ENCODE measurements at places on chromosomes 3 and 15. TPM values are rescaled to one million over a fixed set of nuclear protein-coding genes. Genes with fewer than 3 reads are reported as not detected.

The PP2D1 gene
- total RNA-seq = not detected

The VIPR1 gene
- 31.7 TPM for total RNA-seq

The SH2D7 gene
- total RNA-seq = not detected

The PPM1L gene
- total RNA-seq = 6.8 TPM

The TMEM40 gene
- not detected for total RNA-seq

The ATP2B2 gene
- not detected for total RNA-seq

The NANOGP8 gene
- not detected for total RNA-seq

The LRTM1 gene
- not detected for total RNA-seq

The GATM gene
- total RNA-seq = 28.1 TPM

The GRK7 gene
- not detected for total RNA-seq

The COPG1 gene
- total RNA-seq = 215 TPM

All from Daoy (cell line).